Mammary epithelial cell (primary cell): ENCODE measurements at places on chromosomes 3 and 15. TPM values are rescaled to one million over a fixed set of nuclear protein-coding genes. Genes with fewer than 3 reads are reported as not detected.

The CFAP92 gene
- 1.0 and 1.1 TPM in 2 replicates for total RNA-seq

The STRC gene
- 1.6 and 1.7 TPM in 2 replicates for total RNA-seq

The SEMA4B gene
- 44.3 TPM for total RNA-seq

The SLC2A2 gene
- total RNA-seq = not detected in 2 replicates

The KCNMB2 gene
- not detected in 2 replicates for total RNA-seq

The ELL3 gene
- total RNA-seq = 1.2 and 1.7 TPM in 2 replicates

The SLC24A5 gene
- not detected for total RNA-seq

The ADGRG7 gene
- 0.17 TPM for total RNA-seq

The SLC22A13 gene
- 2.5 and 3.4 TPM in 2 replicates for total RNA-seq

The LEKR1 gene
- total RNA-seq = 0.83 TPM

The PROK2 gene
- total RNA-seq = not detected in 2 replicates

The NRROS gene
- total RNA-seq = 0.40 and 1.1 TPM in 2 replicates

The ISG20 gene
- total RNA-seq = 1.0 TPM

The RTP3 gene
- total RNA-seq = not detected in 2 replicates

The TM4SF4 gene
- not detected in 2 replicates for total RNA-seq

The NPAP1 gene
- total RNA-seq = not detected in 2 replicates

The ERICH6 gene
- not detected for total RNA-seq

The TMEM266 gene
- 0.33 TPM for total RNA-seq

The RFT1 gene
- total RNA-seq = 28.5 and 29.3 TPM in 2 replicates
